Central memory CD8-positive, alpha-beta T cell (primary cell): ENCODE measurements at places on chromosomes 6 and 20.

- no peak for DNase-seq
Measured at GRCh38 chr6:163207431-163208383, 206.8 kb upstream of the QKI start.

DNA sequence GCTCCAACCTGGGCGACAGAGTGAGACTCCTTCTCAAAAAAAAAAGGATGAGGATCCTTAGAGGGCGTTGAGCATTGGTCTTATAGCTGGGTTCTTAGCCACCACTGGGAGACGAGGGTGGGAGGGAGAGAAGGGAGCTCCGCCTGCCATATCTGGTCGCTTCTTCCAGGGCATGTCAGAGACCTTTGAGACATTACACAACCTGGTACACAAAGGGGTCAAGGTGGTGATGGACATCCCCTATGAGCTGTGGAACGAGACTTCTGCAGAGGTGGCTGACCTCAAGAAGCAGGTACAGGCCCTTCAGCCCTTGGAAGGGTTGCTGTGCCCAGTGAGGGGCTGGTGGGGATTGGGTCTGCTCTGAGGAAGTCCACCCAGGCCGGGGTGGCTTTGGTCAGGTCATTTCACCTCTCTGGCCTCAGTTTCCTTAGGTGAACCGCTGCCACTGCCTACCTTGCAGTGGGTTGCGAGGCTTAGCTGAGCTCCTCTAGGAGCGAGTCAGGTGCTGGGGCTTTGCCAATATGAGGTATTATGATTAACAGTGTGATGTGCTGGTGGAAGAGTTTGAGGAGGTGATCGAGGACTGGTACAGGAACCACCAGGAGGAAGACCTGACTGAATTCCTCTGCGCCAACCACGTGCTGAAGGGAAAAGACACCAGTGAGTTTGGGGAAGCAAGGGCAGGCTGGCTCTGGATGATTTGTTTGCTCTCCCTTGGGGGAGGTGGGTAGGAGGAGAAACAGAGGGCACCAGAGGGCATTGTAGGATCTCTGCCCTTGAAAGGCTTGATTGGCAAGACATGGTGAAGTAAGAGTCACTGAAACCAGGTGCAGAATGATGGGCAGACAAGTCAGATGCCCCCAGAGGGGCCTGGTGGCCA is 8.5 kb downstream of the CNPY3 start:
- no peak for DNase-seq

GRCh38 chr6:137882225-137882961 is 15.3 kb downstream of the TNFAIP3 start:
- DNase-seq: no peak

DNA sequence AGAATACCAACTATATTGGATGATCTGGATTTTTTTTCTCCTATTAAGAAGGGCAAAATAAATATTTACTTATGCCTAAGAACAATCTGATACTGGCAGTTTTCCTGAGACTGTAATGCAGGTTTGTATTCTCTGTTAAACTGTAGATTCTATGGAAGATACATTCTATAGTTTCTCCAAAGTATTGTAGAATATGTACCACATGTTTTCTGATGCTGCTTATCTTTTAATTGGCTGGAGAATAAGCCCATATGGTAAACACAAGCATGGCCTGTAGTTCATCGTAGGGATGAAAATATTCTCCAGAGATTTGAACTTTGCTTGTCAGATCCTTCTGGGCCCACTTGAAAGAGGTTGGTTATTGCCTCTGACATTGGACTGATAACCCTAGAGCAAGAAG is 99.1 kb downstream of the CENPW start:
- DNase-seq: no peak

DNA sequence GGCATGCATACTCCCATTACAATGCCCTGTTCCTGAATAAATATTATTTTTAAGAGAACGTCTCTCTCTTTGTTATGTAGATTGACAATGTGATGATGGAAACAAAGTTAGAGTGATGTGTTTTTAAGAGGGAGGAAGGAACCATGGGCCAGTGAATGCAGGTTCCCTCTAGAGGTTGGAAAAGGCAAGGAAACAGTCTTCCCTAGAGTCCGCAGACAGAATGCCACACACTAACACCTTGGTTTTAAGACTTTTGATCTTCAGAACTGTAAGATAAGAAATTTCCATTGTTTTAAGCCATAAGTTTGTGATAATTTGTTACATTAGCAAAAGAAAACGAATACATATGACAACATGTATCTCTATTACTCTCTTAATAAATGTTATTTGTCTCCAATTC is 4.7 kb upstream of the CENPW start:
- DNase-seq: no peak

GRCh38 chr6:83190626-83191025 is 2.4 kb downstream of the PGM3 start:
- DNase-seq: no peak

GRCh38 chr6:36751091-36751490 is 53.5 kb downstream of the RAB44 start:
- no peak for DNase-seq

- no peak for DNase-seq
Measured at GRCh38 chr6:124423621-124424020, 538.6 kb upstream of the RNF217 start.

GRCh38 chr6:42974919-42975505 is 4.0 kb downstream of the PEX6 start:
- no peak for DNase-seq

- no peak for DNase-seq
Measured at GRCh38 chr20:49313283-49313682, 35.4 kb upstream of the ZNFX1 start.

GRCh38 chr6:38175786-38176185 is 356.3 kb downstream of the ZFAND3 start:
- DNase-seq: no peak

DNA sequence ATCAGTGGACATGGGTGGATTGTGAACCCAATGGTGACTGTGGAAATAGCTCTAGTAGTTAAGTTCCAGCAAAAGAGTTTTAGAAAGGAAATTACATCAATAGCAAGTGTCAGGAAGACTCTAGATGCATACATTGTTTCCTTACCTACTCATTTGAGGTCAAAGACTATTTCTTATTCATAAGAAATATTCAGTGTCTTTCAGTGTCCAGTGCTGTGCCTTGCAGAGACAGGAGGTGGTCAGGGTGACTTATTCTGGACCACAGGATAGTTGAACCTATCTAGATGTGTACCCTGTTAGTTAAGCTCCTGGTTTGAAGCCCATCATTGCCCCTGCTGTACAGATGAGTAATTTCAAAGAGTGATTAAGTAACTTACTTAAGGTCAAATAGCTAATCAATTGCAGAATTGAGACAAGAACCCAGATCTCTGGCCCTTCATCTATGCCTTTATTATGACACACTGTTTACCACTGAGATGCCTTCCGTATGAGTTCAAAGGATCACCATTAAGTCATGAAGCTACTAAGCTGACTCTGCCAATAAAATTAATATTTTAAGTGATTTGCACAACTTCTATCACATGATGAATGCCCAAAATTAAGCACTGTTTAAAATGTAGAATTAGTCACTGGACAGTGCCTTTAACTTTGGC is 136.1 kb downstream of the PDSS2 start:
- no peak for DNase-seq

- no peak for DNase-seq
Measured at GRCh38 chr6:105678516-105678915, 275.6 kb upstream of the PREP start.

- no peak for DNase-seq
Measured at GRCh38 chr20:10074513-10074912, 39.7 kb downstream of the ANKEF1 start.

- no peak for DNase-seq
Measured at GRCh38 chr20:54535033-54535432, 59.6 kb downstream of the DOK5 start.

- no peak for DNase-seq
Measured at GRCh38 chr20:12256806-12257205, 339.1 kb downstream of the BTBD3 start.

DNA sequence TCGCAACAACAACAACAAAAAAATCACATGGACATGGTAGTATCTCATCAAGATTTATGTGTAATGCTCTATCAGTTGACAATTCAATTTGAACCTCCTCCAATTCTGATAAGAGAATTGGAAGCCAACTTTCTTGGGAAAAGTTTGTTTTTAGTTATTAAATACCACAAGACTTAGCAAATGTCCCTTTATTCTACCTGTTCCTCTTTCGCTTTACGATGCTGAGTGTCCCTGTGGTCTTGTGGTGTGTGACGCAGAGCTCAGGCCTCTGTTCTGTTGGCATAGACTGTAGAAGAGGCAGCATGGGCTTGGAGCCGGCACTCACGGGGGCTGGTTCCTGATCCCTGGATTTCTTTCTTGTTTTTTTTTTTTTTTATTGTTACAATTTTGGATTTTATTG is 76.7 kb downstream of the PSMB1 start:
- DNase-seq: no peak

DNA sequence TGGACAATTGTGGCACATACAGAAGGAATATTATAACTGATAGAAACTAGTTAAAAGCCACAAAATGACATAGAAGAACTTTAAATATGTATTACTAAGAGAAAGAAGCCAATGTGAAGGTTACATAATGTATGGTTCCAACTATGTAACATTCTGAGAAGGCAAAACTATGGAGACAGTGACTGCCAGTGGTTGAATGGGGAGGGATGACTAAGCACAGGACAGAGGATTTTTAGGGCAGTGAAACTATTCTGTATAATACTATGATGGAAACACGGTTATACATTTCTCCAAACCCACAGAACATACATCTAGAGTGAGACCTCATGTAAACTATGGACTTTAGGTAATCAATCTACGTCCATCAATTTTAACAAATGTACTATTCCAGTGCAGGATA is 22.4 kb downstream of the SYNCRIP start:
- no peak for DNase-seq

DNA sequence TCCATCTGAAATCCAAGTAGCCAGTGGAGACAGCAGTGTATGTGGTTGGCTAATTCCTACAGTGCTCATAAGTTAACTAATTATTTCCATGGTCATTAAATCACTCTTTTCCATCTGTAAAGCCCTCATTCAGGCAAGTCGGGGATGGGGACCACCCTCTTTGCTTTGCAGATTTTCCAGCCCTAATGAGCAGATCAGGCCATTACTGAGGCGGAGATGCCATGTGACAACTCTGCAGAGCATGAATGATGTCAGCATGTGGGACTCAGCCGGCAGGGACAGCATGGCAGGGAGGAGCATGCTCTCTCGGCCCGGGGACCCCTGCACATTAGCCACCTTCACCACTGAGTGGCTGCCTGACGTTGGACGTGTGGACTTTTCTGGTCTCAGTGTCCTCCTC is 623.3 kb upstream of the CDH4 start:
- DNase-seq: no peak

- DNase-seq: no peak
Measured at GRCh38 chr6:122621638-122622037, 11.4 kb downstream of the PKIB start.

DNA sequence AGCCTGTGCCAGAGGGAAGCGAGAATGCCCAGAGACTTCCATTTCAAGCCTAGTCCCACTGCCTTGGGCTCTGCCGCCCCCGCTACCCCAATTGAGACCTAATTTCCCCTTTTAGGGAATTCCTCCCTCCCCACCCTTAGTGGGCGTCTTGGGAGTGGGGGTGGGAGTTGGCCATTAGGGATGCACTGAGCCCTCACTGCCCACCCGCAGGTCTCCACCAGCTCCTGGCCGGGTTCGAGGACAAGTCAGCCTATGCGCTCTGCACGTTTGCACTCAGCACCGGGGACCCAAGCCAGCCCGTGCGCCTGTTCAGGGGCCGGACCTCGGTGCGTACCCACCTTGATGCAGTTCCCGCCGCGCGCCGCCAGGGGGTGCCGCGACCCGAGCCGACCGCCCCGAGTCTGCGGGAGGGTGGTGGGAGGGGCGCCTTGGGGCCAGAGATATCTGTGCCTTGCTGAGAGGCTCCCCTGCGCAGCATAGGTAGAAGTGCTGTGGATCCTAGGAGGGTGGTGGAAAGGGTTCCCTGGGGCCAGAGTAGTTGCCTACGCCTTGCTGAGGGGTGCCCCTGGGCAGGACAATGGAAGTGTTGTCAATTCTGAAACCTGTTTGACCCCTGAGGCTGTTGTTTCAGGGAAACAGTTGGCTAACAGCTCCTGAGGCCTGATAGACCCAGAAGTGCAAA is 9.2 kb downstream of the ITPA start:
- DNase-seq: peak; percentile 72

- no peak for DNase-seq
Measured at GRCh38 chr6:125888989-125889656, 67.4 kb upstream of the HINT3 start.

- DNase-seq: no peak
Measured at GRCh38 chr6:91681296-91681695, 1094.4 kb upstream of the MAP3K7 start.

GRCh38 chr6:110063594-110064263 is 85.6 kb downstream of the GPR6 start:
- DNase-seq: no peak

- no peak for DNase-seq
Measured at GRCh38 chr20:61561111-61561830, 309.2 kb downstream of the CDH4 start.

GRCh38 chr20:38590676-38591473 is 9.9 kb downstream of the ADIG start:
- DNase-seq: no peak

GRCh38 chr6:6701864-6702263 is 113.3 kb downstream of the LY86 start:
- no peak for DNase-seq

DNA sequence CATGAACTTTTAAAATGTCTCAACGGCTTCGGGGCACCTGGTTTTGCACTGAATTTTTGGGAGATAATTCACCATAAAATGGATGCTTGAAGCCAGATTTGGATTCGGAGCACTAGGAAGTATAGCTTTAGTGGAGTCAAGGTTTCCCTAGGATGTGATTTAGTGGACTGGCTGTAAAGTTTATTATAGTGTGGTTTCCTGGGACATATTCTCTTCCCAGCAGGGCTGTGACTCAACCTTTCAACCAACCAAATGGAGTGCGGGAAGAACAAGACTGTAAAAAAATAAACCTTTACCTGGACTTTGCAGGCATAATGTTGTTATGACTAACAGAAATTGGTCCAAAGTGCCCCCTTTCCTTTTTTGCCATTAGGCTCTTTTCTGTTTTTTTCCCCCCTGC is 327.4 kb upstream of the MAN1A1 start:
- DNase-seq: no peak

DNA sequence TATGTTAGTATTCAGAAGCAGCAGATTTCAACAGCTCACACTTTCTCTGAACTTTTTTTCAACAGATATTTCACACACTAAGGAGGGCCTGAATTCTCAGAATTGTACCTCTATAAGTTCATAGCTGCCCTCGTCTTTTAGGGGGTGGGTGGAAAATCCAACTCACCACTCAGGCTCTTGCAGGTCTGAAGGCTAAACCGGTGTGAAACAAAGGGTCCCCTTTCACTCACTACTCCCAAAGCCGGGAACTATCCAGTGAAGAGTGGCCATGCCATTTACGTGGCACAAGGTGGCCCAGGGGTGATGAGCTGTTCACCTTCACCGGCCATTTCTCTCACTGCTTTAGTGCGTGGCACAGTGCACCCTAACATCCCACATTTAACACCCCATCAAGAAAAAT is 24.2 kb downstream of the TBC1D7 start:
- no peak for DNase-seq
